Left ventricle myocardium superior (tissue), 1 donor: ENCODE measurements at places on chromosomes 12 and 14.

- no peak for DNase-seq
Observed at GRCh38 chr14:70789361-70789760, 20.0 kb downstream of the MAP3K9 start.

DNA sequence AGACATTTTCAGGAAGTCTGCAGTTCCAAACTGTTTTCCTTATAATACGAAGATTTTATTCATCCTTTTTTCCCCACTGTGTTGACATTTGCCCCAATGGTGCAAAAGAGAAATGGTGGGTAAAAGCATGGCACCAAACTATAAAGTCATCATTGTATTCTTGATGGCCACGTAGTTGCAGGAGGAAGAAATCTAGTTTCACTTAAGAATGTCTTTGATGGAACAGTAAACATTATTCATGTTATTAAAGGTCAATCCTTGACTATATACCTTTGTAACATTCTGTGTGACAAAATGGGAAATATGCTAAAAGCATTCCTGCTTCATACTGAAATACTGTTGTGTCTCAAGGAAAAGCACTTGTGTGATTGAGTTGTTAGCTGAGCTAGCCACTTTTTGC is 80.1 kb downstream of the PRKCH start:
- DNase-seq, result no peak

DNA sequence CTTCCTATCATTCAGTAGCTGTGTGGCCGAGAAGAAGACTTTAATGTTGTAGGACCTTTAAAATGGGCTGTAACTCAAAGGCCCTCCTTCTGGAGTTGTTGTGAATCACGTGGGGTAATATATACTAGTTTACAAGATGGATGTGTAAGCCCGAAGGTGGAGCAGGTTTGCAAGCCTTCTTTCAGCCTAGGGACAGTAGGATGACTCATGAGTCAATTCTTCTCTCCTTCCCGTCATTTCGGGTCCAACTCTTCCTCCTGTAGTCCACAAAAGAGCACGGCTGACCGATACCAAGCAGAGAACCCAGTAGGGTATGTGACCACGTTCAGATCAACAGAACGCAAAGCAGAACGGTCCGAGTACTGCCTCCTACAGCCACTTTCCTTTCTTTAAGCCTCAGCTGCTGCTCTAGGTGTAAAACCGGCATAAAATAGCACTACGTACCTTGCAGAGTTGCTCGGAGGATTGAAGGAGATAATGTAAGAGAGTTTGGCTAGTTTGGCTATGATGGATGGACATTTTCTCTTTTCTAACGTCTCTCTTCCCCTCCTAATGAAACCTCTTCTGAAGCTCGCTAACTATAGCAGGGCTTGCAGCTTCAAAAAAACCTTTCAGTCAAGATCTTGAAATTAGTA is 1.3 kb upstream of the RASSF3 start:
- DNase-seq, result no peak

DNA sequence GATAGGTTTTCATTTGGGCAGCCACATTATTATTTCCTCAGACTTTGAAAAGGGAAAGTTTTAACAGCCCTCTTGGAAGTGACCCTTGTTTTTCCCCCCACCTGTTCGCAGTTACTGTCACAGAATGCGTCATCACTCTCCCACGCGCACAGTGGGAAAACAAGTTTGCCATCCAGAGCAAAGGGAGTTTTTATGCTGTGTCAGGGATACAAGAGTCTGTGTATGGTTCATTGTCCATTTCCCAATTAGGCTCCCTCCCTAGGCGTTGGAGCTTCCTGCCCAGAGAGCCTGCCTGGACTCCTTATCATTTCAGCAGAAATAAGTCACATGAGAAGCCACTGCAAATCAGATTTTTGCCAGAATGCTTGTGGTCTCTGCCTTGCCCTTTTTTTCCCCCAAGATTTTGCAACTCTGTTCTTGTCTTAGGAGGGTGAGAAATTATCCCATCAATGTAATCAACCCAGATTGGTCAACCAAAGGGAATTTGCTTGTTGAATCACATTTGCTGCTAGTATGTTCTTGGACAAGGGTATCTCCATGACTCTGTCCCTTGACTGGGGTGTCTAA is 104.1 kb downstream of the IGF1 start:
- DNase-seq, result no peak

- no peak for DNase-seq
Observed at GRCh38 chr14:71235875-71236274, 328.6 kb downstream of the PCNX1 start.

- DNase-seq, result no peak
Observed at GRCh38 chr12:104699489-104700190, 242.9 kb downstream of the CHST11 start.

DNA sequence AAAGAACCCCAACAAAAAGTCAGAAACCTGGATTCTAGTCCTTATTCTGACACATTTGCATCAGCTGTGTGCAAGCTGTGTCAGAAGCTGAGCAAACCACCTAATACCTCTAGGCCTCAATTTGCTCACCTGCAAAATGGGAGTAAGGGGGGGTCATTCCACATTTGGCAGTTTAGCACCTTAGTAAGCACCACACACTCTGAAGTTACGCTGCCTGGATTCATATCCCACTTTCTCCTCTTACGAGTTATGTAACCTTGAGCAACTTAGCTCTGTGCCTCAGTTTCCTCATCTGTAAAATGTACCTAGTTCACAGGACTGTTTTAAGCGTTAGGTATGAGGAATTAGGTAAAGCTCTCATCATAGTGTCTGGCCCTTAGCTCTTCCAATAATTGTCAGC is 218.9 kb downstream of the PPM1H start:
- DNase-seq, result no peak

GRCh38 chr12:92987362-92987761 is 58.3 kb upstream of the EEA1 start:
- no peak for DNase-seq

- no peak for DNase-seq
Observed at GRCh38 chr12:72390146-72390545, 118.0 kb downstream of the TRHDE start.
